ENCODE measurements at places on chromosomes 3 and 15.

DNA sequence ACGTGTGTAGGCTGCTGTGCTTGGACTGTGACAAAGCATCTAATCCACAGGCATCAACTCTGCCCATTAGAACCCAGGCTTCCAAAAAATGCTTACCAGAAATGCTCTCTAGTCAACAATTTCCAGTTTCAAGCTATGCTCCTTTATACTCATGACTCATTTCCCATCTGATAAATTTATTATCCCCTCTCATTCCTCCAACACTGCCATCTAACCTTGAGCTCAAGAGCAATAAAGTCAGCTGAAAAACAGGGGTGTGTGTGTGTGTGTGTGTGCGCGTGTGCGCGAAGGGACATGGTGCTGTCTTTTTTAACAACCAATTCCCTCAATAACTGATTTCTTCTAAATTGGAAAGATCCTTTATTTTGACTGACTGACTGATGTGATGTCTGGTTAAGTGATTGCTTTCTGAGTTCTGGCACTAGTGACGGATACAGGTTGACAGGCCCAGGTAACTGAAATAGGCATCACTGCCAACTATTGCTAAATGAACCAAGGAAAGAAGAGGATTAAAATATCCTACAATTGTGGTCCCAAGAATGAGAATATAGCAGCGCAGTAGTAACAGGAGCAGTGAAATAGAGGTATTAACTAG lies 405.5 kb downstream of the ZNF385D start:
- no peak for DNase-seq

- no peak for DNase-seq
Observed at GRCh38 chr15:70415398-70415797, 317.7 kb upstream of the TLE3 start.

DNA sequence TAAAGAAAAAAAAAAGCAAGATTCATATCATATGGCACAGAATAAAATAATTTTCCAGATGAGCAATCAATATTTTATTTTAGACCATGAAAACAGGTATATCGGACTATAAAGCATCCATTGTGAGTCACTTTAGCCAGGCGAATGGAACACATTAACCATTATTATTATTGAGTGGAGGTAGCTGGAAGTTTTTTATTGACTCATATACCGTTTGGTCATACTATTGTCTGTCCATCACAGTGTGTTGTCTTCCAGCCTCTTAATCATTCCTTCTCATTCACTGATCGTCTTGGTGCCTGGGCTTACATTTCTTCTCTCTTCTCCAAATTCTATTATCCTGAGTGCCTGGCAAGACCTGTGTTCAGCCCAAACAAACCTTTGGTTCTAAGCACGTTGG lies 634.8 kb downstream of the MECOM start:
- no peak for DNase-seq

- DNase-seq, result no peak
Observed at GRCh38 chr3:161940621-161940965, 444.0 kb downstream of the OTOL1 start.

DNA sequence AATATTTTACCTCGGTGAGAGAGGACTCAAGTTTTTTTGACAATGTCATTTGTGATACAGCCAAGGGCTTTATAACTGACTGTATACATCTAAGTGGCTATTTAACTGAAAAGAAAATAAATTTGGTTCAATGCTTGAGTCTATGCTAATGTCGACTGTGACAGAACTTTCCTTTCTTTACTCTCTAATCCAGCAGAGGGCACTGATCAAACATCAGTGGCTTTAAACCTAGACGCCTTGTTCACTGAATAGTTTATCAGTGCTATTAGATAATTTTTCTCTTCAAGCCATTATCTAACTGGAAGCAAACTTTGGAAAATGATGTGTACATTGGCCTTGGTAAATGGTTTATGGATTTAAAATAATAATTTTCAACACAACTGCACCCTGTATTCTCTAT lies 285.1 kb downstream of the CHL1 start:
- no peak for DNase-seq

DNA sequence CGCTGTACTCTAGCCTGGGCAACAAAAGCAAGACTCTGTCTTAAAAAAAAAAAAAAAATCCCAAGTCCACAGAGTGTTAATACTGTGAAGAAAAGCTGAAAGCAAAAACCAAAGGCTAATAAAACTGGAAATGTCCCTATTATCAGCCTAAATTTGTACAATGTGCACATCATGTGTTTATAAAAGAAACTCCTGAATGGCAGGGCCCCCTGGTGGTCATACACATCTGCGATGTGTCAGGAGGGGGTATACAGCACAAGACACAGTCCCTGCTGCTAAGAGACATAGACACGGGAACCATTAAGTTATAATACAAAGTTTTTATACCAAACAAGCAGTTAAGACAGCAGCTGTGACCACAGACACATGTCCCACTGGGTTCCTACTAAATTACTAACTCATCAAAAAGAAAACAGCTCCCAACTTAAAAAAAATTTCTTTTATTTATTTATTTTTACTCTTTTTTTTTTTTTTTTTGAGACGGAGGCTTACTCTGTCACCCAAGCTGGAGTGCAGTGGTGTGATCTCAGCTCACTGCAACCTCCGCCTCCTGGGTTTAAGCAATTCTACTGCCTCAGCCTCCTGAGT lies 31.0 kb downstream of the IDH2 start:
- peak; percentile 70 for DNase-seq

DNA sequence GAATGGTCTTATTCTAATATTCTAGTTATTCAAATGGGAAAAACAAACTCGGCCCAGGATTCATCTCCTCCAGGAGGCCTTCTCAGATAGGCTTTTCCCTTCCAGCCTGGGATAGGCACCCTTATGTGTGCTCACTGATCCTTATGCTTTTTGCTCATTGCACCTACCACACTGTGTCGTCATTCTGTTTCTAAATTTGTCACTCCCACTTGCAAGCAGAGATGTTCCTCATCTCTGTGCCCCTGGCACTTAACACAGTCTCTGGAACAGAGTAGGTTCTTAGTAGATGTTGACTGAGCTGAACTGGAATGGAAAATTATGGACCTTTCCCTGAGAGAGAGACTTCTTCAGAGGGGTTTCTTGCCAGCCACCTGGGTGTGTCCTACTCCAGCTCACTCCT lies 18.7 kb upstream of the SPG11 start:
- DNase-seq, result no peak

- no peak for DNase-seq
Observed at GRCh38 chr3:43014241-43014640, 35.1 kb downstream of the GASK1A start.

DNA sequence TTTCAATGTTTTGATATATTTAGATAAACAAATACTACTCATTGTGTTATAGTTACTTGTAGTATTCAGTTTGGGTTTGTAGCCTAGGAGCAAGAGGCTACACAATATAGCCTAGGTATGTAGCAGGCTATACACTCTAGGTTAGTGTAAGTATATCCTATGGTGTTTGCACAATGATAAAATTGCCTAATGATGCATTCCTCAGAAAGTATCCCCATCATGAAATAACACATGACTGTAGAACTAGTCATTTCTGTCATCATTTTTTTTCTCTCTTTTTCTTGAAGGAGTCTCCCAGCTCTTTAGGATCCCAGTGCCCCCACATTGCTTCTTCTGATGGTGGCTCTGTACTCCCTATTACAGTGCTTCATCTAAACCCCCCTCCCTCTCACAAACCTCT lies 157.7 kb upstream of the CADPS start:
- DNase-seq, result no peak

DNA sequence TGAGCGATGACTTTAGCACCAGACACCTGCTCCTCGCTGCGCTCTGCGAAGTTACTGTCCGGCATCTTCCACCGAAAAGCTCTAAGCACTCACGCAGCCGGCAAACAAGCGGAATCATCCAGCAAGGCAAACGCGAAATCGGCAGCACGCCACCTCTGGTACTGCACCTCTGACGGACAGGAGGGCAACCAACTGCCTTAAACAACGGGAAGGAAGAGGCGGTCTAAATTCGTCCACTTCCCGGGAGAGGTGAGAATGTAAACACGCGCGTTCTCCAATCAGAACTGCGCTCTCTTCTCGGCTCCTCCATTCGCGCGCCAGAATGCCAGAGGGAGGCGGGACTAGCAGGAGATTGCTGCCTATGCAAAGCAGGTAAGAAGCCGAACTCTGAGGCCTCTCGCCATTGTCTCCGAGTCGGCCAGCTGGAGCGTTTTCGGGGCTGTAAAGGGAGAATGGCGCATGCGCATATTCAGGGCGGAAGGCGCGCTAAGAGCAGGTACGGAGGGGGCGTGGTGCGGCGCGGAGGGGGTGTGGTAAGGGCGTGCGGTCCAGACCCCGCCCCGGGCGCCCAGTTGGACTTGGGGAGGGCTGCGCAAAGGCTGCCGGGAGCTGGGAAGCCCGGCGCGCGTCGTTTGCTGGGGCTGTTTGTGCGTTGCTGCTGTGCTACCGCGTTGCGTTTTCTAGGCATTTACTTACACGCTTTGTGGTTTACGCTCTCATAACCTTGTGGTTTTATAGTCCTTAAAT lies at the start of the genes BTD and HACL1:
Gene BTD (plus strand): TSS at position 347 of the 747 bp plus-strand sequence. CDS start 33,695 bp downstream, outside the sequence.
Gene HACL1 (minus strand): TSS at position 171 of the 747 bp plus-strand sequence. CDS start 106 bp downstream, at position 65.
- peak; percentile 99 for DNase-seq

GRCh38 chr3:146974001-146974400 lies 368.9 kb upstream of the PLSCR5 start:
- DNase-seq, result no peak

GRCh38 chr15:92880796-92881195 lies 19.3 kb upstream of the CHD2 start:
- no peak for DNase-seq

DNA sequence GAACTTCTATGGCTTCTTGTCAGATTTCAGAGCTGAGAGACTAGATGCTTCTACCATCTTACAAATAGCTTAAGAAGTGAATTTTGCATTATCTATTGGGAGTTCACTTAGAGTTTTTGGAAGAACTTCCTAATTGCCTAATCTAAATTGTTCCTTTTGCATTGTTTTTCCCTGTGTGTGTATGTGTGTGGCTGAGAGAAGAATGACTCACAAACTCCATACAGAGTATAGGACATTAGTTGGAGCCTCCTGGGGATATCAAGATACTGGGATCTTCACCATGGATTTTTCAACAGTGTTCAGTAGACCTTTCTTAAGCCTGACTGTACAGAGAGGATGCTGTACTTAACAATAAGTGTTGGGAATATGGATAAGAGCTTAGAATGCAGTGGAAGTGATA lies 10.9 kb downstream of the TLNRD1 start:
- DNase-seq, result no peak

DNA sequence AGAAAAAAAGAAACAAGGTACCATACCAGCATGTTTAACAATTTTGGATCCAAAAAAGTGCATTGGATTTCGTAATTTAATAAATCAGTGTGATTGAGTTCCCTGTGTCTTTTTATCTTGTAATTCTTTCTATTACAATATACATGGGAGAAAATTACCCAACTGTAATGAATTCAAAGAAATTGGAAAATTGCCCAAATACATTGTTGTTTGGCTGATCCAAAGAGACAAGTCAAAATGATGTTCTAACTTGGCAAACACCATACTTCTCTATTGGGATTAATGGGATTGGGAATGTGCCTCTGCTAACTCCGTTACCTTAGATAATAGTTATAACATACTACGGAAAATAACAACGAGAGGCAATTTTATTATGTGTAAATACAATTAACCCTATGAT lies 1097.1 kb downstream of the ROBO1 start:
- DNase-seq, result no peak

GRCh38 chr3:155512175-155512866 lies 218.8 kb upstream of the STRIT1 start:
- DNase-seq, result no peak

DNA sequence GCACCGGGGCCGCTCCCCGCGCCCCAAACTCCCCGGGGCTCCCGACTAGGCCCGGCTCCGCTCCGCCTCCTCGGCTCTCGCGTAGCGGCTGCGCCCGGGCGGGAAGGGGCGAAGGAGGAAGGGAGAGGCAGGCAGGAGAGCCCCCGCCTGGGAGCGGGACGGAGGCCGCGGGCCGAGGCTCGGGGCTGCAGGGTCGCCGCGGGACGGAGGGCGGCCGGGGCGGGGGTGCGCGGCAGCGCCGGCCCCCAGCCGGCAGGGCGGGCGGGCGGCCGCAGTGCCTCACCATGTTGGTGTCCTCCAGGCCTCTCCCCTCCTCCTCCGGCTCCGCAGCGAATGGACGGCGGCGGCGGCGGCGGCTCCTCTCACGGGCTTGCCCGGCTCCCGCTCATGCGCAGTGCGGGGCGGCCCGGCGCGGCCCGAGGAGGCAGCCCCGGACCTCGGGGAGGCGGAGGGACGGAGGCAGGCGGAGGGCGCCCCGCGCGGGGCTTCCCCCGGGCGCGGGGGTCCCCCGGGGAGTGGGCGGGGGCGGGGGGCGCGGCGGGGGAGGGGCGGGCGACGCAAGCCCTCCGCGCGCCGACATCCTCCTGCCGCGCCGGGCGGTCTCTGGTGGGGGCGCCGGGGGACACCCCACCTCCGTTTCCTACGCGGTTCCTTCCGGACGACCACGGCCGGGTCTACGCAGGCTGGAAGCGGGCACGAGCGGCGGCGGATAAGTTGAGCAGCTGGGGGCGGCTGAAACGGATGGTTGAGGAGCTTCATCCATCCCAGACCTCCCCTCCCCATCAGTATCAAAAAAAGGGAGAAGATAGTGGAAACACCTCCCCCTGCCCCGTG lies at the start of gene DCUN1D1:
Gene DCUN1D1 (minus strand): TSS at position 335 of the 834 bp plus-strand sequence. CDS start 49 bp downstream, at position 286.
- DNase-seq, result peak; percentile 81

DNA sequence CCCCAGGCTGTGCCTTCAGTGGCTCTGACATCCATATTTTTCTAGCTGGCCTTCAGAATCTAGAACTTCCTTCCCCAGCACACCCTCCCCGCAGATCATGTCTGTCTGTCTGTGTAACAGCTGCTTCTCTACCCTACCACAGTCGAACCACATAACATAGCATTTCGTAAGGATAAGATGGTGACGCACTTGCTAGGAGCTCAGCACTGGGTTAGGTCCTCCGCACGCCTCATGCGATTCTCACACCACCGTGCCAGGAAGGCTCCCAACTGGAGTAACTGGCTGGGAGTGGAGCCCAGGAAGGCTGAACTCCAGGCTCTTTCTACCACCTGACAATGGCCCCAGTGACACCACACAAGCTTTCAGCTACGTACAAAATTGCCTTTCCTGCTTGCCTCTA lies 168.6 kb downstream of the STT3B start:
- DNase-seq, result no peak

- no peak for DNase-seq
Observed at GRCh38 chr3:15011174-15011573, 53.9 kb downstream of the MRPS25 start.

- no peak for DNase-seq
Observed at GRCh38 chr3:32952369-32953077, 1.1 kb downstream of the CCR4 start.

GRCh38 chr3:186260726-186261125 lies 101.3 kb downstream of the DGKG start:
- DNase-seq, result no peak

DNA sequence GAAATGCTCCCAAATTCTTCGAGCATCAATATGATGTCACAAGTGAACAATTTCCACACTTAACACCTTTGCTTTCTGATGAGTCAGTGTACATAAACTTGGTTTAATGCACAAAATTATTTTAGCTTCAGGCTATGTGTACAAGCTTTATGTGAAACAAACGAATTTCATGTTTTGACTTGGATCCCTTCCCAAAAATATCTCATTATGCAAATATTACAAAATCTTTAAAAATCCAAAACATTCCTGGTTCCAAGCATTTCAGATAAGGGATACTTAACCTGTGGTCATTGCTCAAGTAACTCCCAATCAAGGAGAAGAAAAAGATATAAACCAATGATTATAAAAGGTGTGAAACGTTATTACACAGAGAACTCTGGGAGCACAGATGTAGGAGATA lies 25.2 kb downstream of the RAB5A start:
- DNase-seq, result no peak

All from activated gamma-delta T cell treated with anti-CD3 and anti-CD28 coated beads, Interleukin-2, amount 50 U/mL, for 16 hours (primary cell).